CD4-positive, alpha-beta T cell treated with Interleukin-1 beta for 1 hour (primary cell): ENCODE measurements at places on chromosomes 4 and X.

- no peak for DNase-seq
These were observed 219.1 kb downstream of the MID1 start for GRCh38 chrX:10401239-10401638.

DNA sequence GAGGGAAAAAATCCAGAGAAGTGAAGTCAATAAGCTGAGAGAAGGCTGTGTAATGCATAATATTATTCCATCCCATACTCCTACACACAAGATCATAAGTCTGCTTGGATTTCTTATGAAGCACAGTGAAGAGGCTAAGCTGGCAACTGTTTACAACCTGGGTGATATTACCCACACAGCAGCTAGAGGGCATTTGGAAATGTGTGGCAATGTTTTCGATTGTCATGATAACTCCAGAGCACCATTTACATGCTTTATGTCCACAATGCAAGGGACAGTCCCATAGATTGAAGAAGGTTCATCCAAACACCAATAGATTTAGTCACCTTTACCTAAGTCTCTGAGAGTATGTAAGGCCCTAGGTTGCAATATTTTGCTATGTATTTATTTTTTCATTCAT is 412.2 kb downstream of the PPP3CA start:
- DNase-seq = no peak

GRCh38 chrX:118864063-118864635 is 40.5 kb downstream of the ZCCHC12 start:
- no peak for DNase-seq

GRCh38 chrX:133402830-133403625 is 12.3 kb downstream of the GPC4 start:
- no peak for DNase-seq

DNA sequence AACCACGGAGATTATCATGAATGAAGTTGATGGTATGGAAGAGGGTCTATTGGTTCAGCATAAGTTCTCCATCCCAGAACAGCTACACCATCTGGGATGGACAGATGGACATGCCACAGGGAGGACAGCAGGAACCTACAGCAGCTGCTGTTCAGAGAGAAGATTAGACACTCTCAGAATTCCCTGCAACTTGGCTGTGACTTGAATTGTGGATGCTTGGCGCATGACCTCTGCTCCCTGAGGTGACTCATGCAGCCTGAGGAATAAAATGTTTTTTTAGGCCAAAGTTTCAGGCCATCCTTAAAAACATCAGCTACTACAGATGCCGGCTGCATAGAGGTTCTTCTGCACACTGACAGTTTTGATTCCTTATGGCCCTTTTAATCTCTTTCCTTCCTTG is 97.3 kb downstream of the RS1 start:
- no peak for DNase-seq

DNA sequence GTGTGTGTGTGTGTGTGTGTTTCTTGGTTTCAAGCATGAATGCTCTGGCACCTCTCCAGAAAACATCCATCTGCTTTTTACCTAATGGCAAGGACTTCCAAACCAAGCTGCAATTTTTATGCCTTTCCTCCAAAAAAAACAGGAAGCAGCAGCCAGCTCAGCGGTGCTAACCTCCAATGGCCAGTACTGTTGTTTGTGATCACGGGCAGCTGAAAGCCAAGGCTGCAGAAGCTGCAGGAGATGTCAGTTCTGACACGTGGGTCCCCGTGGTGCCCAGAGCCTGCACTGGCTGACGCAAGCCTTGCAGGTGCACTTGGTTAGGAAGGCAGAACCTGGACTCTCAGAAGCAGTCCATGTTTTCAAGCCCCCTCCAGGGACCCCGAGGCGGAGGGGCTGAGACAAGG is 313.6 kb upstream of the DDX53 start:
- DNase-seq = no peak

GRCh38 chr4:154194649-154195048 is 296.9 kb downstream of the DCHS2 start:
- DNase-seq = no peak

DNA sequence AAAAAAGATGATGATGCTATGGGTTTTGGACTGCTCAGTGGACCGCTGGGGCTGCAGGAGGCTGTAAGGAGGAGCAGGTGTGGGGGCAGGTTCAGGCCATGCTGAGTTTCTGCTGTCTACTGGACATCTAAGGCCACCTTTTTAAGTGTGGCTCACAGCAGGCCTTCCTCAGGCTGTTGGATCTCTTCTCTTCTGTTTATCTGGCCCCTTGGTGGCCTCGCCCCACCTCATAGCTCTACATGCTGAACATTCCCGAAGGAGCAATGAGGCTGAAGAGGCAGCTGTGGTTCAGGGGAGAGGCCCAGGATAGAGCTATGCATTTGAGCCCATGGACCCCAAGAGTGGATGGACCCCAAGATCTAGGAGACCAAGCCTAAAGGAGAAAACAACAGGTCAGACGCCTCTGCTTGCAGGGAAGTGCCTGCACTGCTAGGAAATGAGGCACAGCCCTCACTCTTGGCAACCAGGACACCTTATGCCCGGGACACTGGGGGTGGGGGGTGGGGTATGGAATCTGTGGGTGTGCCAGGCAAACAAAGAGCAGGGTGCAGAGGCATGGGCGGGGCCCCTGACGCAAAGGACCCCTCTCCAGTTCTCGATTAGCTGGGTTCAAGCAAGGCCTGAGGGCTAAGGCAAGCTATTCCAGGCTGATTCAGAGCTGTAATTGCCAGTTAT is 168.9 kb downstream of the BCOR start:
- DNase-seq = no peak
